ENCODE measurements at places on chromosomes 7 and 10. TPM values are rescaled to one million over a fixed set of nuclear protein-coding genes. Genes with fewer than 3 reads are reported as not detected.

- no peaks in the 10 kb centered on the region for H3K36me3 ChIP-seq
- H3K27me3 ChIP-seq: no peaks in the 10 kb centered on the region
- no peak overlapping the region for H3K27ac ChIP-seq
- H3K4me3 ChIP-seq: no peak overlapping the region
Observed at GRCh38 chr10:119420950-119421875, 121.3 kb downstream of the RGS10 start.

DNA sequence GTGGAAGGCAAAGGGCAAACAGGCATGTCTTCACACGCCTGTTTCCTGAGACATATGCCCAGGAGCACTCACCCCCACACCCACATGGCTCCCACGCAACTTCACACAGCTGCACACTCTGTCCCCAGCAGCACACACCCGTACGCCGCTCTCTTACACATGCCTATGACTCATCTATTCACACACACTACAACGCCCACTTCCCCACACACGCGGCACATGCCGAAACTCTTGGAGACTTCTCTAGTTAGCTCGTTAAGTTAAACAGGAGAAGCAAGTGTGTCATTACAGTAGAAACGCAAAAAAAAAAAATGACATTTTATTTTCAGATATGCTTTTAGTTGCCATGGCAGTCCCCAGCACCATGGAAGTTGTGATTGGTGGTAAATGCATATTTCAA, 6.7 kb downstream of the CALN1 start:
- no peak for DNase-seq
- H3K4me1 ChIP-seq: no peaks in the 10 kb centered on the region
- H3K27me3 ChIP-seq: no peaks in the 10 kb centered on the region
- H3K27ac ChIP-seq: no peak overlapping the region

DNA sequence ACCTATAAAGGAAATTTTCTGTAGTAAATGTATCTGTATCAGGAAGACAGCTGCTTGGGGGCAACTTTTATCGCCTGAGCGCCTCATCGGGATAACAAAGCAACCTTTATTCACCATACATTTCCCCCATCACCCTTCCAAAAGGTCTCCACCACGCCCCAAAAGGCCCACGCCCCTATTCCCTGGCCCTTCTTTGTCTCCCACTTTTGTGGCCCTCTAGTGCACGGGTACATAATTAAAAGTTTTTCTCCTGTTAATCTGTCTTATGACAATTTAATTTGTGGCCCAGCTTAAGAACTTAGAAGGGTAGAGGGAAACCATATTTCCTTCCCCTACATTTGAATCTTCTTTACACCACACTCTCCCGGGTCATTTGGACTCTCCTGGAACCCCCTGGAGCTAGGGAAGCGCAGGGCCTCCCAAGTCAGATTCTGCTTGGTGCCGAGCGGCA, 625 bp downstream of the RP9 start:
- H3K27me3 ChIP-seq: peaks cover 18% of the 10 kb centered on the region
- peak overlapping the region; percentile 75 for H3K4me3 ChIP-seq
- H3K27ac ChIP-seq: peak overlapping the region; percentile 40
- no peaks in the 10 kb centered on the region for H3K36me3 ChIP-seq
- DNase-seq: no peak

DNA sequence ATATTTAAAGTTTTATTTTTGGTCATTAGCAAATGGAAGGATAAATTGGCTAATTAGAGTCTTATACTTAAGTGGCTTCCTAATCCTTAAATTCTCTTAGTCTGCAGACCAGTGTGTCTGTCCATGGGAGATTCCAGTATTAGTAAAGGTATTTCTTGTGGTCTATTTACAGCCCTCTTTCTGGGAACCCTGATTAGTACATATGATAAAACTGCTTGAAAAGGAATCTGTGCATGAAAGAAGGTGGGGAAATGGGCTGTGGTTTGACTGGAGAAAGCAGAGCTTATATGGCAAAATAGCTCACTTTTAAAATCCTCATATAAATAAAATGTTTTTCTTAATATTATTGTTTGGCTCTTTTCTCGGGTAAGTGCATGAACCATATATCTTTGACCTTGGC, 124.5 kb upstream of the RHOBTB1 start:
- no peaks in the 10 kb centered on the region for H3K36me3 ChIP-seq
- H3K4me3 ChIP-seq: no peak overlapping the region
- H3K27ac ChIP-seq: no peak overlapping the region
- peaks cover 7% of the 10 kb centered on the region for H3K4me1 ChIP-seq

Gene OR2A5
- not detected for total RNA-seq

Gene CPA2
- not detected for total RNA-seq

- no peak for DNase-seq
- no peaks in the 10 kb centered on the region for H3K27me3 ChIP-seq
- no peak overlapping the region for H3K27ac ChIP-seq
- no peak overlapping the region for H3K4me3 ChIP-seq
Observed at GRCh38 chr10:17954861-17955260, 3.1 kb downstream of the SLC39A12 start.

Gene NT5C3A
- 22.0 TPM for total RNA-seq

- no peaks in the 10 kb centered on the region for H3K4me1 ChIP-seq
- no peak for DNase-seq
- H3K27ac ChIP-seq: no peak overlapping the region
- no peaks in the 10 kb centered on the region for H3K36me3 ChIP-seq
- no peaks in the 10 kb centered on the region for H3K27me3 ChIP-seq
- H3K4me3 ChIP-seq: no peak overlapping the region
Observed at GRCh38 chr7:122013065-122013464, 131.0 kb downstream of the AASS start.

Gene AP4M1
- 20.5 TPM for total RNA-seq

Gene BAMBI
- 4.3 TPM for total RNA-seq

Gene TMEM184A
- not detected for total RNA-seq

- no peak for DNase-seq
- no peak overlapping the region for H3K27ac ChIP-seq
- no peak overlapping the region for H3K4me3 ChIP-seq
- no peaks in the 10 kb centered on the region for H3K4me1 ChIP-seq
- H3K36me3 ChIP-seq: peaks cover 54% of the 10 kb centered on the region
Observed at GRCh38 chr10:3139216-3139910, 33.2 kb downstream of the PITRM1 start.

- no peak overlapping the region for H3K27ac ChIP-seq
- no peaks in the 10 kb centered on the region for H3K27me3 ChIP-seq
Observed at GRCh38 chr7:155830961-155831806, 18.9 kb upstream of the SHH start.

- peak; percentile 73 for DNase-seq
- peaks cover 9% of the 10 kb centered on the region for H3K4me1 ChIP-seq
- peak overlapping the region; percentile 32 for H3K27ac ChIP-seq
- H3K36me3 ChIP-seq: no peaks in the 10 kb centered on the region
- H3K27me3 ChIP-seq: no peaks in the 10 kb centered on the region
Observed at GRCh38 chr10:120650705-120651399, 193.8 kb downstream of the PLPP4 start.

DNA sequence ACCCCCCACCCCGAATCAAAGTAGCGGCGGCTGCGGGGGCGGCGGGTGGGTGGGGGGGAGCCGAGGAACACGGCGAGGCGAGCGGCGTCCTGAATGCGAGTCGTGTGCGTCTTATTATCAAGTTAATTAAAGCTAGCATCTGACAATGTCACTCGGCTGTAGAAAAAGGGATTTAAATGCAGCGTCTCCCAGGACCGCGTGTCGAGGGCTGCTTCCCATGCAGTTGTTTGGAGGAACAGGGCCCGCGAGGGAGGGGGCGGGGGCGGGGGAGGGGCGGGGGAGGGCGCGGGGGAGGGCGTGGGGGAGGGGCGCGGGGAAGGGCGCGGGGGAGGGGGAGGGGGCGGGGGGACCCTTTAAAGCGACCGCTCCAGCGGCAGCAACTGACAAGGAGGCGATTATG, 2.7 kb upstream of the UNCX start:
- no peak for DNase-seq
- H3K36me3 ChIP-seq: no peaks in the 10 kb centered on the region
- H3K27ac ChIP-seq: no peak overlapping the region
- peaks cover 85% of the 10 kb centered on the region for H3K27me3 ChIP-seq

GRCh38 chr10:71542478-71542877, 145.8 kb downstream of the CDH23 start:
- no peaks in the 10 kb centered on the region for H3K4me1 ChIP-seq
- H3K4me3 ChIP-seq: no peak overlapping the region
- no peak overlapping the region for H3K27ac ChIP-seq
- H3K36me3 ChIP-seq: no peaks in the 10 kb centered on the region

GRCh38 chr10:79472449-79472848, 27.0 kb upstream of the ZCCHC24 start:
- H3K4me1 ChIP-seq: no peaks in the 10 kb centered on the region
- no peak overlapping the region for H3K27ac ChIP-seq
- H3K4me3 ChIP-seq: no peak overlapping the region
- H3K36me3 ChIP-seq: no peaks in the 10 kb centered on the region

Gene GIMAP5
- total RNA-seq: 0.85 TPM

DNA sequence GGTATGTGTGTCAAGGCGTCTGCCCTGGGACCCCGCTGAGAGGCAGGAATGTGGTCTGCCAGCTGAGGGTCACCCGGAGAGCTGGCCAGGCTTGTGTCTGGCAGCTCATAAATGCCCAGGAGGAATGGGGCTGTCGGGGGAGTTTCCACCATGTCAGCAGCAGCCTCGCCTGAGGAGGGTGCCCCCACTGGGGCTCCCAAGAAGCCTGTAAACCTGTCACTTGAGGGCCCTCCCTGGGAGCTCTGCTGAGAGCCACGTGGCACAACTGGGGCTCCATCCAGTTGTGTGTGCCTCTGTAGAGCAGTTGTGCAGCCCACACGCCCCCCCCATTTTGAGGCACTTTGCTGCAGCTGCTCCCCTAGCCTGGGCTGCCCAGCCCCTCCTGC, 70.6 kb downstream of the NEURL1 start:
- no peaks in the 10 kb centered on the region for H3K4me1 ChIP-seq
- no peak for DNase-seq
- peaks cover under 1% of the 10 kb centered on the region for H3K27me3 ChIP-seq
- H3K36me3 ChIP-seq: no peaks in the 10 kb centered on the region

Gene VSTM4
- 0.07 TPM for total RNA-seq

GRCh38 chr10:48789486-48790456, 105.1 kb downstream of the WDFY4 start:
- H3K27me3 ChIP-seq: no peaks in the 10 kb centered on the region
- no peak overlapping the region for H3K27ac ChIP-seq
- no peak overlapping the region for H3K4me3 ChIP-seq
- H3K4me1 ChIP-seq: no peaks in the 10 kb centered on the region
- H3K36me3 ChIP-seq: no peaks in the 10 kb centered on the region

DNA sequence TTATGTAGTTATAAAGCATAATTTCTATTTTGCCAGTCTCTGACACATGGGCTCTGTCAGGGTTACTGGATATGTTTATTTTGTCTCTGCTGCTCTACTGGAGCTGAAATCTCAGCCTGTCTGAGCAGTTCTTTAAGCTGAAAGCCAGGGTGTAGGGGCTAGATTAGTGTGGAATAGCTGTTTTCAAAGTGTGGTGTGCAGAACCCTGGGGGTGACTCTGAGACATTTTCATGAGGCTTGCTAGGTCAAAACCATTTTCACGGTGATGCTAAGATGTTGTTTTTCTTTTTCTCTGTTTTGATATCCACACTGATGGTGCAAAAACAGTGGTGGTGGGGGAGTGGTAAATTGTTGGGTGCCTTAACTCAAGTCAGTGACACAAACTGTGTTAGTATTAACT, 45.5 kb downstream of the CREM start:
- peak overlapping the region; percentile 65 for H3K27ac ChIP-seq
- peaks cover 17% of the 10 kb centered on the region for H3K4me1 ChIP-seq
- H3K4me3 ChIP-seq: no peak overlapping the region
- H3K27me3 ChIP-seq: no peaks in the 10 kb centered on the region
- H3K36me3 ChIP-seq: no peaks in the 10 kb centered on the region
- DNase-seq: no peak

DNA sequence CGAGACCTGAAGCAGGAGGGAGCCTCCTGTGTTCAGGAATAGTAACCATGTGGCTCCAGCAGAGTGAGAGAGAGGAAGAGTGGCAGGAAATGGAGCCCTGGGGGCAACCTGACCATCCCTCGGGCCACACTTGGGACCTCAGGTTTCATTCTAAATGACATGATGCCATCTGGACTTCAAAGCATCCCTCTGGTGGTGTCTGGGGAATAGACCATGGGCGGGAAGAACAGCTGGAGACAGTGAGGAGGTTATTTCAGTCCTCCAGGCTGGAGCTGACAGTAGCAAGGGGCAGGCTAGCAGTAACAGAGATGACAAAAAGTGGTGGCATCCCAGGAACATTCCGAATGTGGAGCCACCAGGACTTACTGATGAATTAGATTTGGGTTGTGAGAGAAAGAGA, 44.8 kb downstream of the AKR1B1 start:
- H3K4me3 ChIP-seq: no peak overlapping the region
- no peak overlapping the region for H3K27ac ChIP-seq
- H3K27me3 ChIP-seq: peaks cover 1% of the 10 kb centered on the region
- no peak for DNase-seq
- no peaks in the 10 kb centered on the region for H3K36me3 ChIP-seq
- H3K4me1 ChIP-seq: no peaks in the 10 kb centered on the region

Gene MDFIC
- total RNA-seq: 14.2 TPM

GRCh38 chr7:42222125-42222524, 14.9 kb downstream of the GLI3 start:
- no peak overlapping the region for H3K4me3 ChIP-seq
- H3K36me3 ChIP-seq: peaks cover 6% of the 10 kb centered on the region
- no peak overlapping the region for H3K27ac ChIP-seq

Gene KCNH2
- not detected for total RNA-seq

DNA sequence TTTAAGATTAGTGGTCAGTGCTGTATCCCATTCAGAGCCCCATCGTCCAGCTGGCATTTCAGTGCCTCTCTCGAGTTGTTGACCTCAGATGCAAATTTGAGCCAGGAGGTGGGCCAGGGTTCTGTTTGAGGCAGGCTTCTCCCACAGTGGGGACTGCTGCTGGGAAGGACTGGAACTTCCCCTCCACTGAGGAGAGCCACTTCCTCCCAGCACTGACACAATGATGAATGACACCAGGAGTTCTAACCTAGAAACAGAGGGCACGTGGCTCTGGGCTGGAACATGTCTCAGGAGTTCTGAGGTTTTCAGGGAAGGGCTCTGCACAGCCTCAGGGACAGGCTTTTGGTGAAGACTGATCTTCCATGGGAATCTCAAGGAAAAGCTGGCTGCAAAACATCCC, 18.3 kb upstream of the BTBD16 start:
- no peak overlapping the region for H3K4me3 ChIP-seq
- no peak for DNase-seq
- H3K27ac ChIP-seq: no peak overlapping the region
- H3K4me1 ChIP-seq: no peaks in the 10 kb centered on the region
- no peaks in the 10 kb centered on the region for H3K27me3 ChIP-seq

Gene MALRD1
- total RNA-seq: not detected

- H3K4me1 ChIP-seq: no peaks in the 10 kb centered on the region
- DNase-seq: no peak
- no peaks in the 10 kb centered on the region for H3K36me3 ChIP-seq
- H3K27ac ChIP-seq: no peak overlapping the region
Observed at GRCh38 chr10:63286754-63287264, 153.7 kb downstream of the NRBF2 start.

- no peak overlapping the region for H3K4me3 ChIP-seq
- no peak for DNase-seq
- H3K27me3 ChIP-seq: no peaks in the 10 kb centered on the region
- H3K27ac ChIP-seq: no peak overlapping the region
- peaks cover 31% of the 10 kb centered on the region for H3K4me1 ChIP-seq
- H3K36me3 ChIP-seq: no peaks in the 10 kb centered on the region
Observed at GRCh38 chr7:5630670-5631069, 150.8 kb downstream of the RNF216 start.

Gene ANKRD61
- 0.35 TPM for total RNA-seq

Data from endothelial cell of umbilical vein (primary cell).